ENCODE measurements at places on chromosomes 3 and 15. TPM values are rescaled to one million over a fixed set of nuclear protein-coding genes. Genes with fewer than 3 reads are reported as not detected.

The ADAMTS7 gene
- total RNA-seq, result not detected

The MST1 gene
- total RNA-seq, result 3.8 TPM

The PDZRN3 gene
- not detected for total RNA-seq

The DPPA2 gene
- total RNA-seq, result not detected

The CEP152 gene
- total RNA-seq, result 39.6 TPM

The SHF gene
- 1.3 TPM for total RNA-seq

The CHST13 gene
- not detected for total RNA-seq

The SH2D7 gene
- 0.31 TPM for total RNA-seq

The ABI3BP gene
- total RNA-seq, result not detected

The MRPL46 gene
- 31.3 TPM for total RNA-seq

The PLCH1 gene
- total RNA-seq, result 2.0 TPM

The KIF7 gene
- total RNA-seq, result 0.21 TPM

The DISP2 gene
- 0.82 TPM for total RNA-seq

The SPINT1 gene
- 3.1 TPM for total RNA-seq

The CHRNB4 gene
- not detected for total RNA-seq

The ZNF80 gene
- 0.71 TPM for total RNA-seq

The ZNF445 gene
- total RNA-seq, result 26.7 TPM

The TUSC7 gene
- total RNA-seq, result not detected

The CKMT1B gene
- not detected for total RNA-seq

The CHCHD6 gene
- total RNA-seq, result 6.2 TPM

The FEZF2 gene
- total RNA-seq, result not detected

The GABRB3 gene
- total RNA-seq, result 0.11 TPM

The GCSAM gene
- total RNA-seq, result 5.6 TPM

The LRRC31 gene
- not detected for total RNA-seq

The OR5H1 gene
- total RNA-seq, result not detected

The FYCO1 gene
- total RNA-seq, result 16.6 TPM

The SKIC8 gene
- total RNA-seq, result 50.3 TPM

The MAP3K13 gene
- 10.6 TPM for total RNA-seq

The GNAT1 gene
- not detected for total RNA-seq

The TMEM41A gene
- total RNA-seq, result 20.3 TPM

The THBS1 gene
- 0.87 TPM for total RNA-seq

The ITIH1 gene
- not detected for total RNA-seq

The COLQ gene
- 6.0 TPM for total RNA-seq

The CELSR3 gene
- 20.2 TPM for total RNA-seq

The POC1A gene
- total RNA-seq, result 32.3 TPM

The ALDH1A2 gene
- not detected for total RNA-seq

The DLL4 gene
- not detected for total RNA-seq

The KCNH8 gene
- not detected for total RNA-seq

The LINGO1 gene
- total RNA-seq, result not detected

The CYP11A1 gene
- not detected for total RNA-seq

The CEP19 gene
- 5.6 TPM for total RNA-seq

The COL6A6 gene
- total RNA-seq, result not detected

The XCR1 gene
- total RNA-seq, result not detected

Data from activated CD8-positive, alpha-beta T cell treated with anti-CD3 and anti-CD28 coated beads, Interleukin-2, amount 10 ng/mL, durations not matched to agents 7 days and 5 days (primary cell).